ENCODE measurements at places on chromosomes 3 and 15. TPM values are rescaled to one million over a fixed set of nuclear protein-coding genes. Genes with fewer than 3 reads are reported as not detected.

The DISP2 gene
- 1.1 TPM for total RNA-seq

The HESX1 gene
- not detected for total RNA-seq

The IQCH gene
- 1.0 TPM for total RNA-seq

The MAN2A2 gene
- total RNA-seq, result 17.5 TPM

The CLDN1 gene
- total RNA-seq, result 18.2 TPM

The CLDN11 gene
- 0.09 TPM for total RNA-seq

The SCN11A gene
- not detected for total RNA-seq

The CSPG4 gene
- 0.18 TPM for total RNA-seq

The AP3B2 gene
- 0.77 TPM for total RNA-seq

The CCR2 gene
- total RNA-seq, result not detected

The FBXL22 gene
- total RNA-seq, result 0.32 TPM

The OXNAD1 gene
- total RNA-seq, result 9.6 TPM

The PIGZ gene
- 1.7 TPM for total RNA-seq

The CEMIP gene
- total RNA-seq, result 1.1 TPM

The ATP13A5 gene
- total RNA-seq, result not detected

The IFRD2 gene
- total RNA-seq, result 89.2 TPM

The CCNB2 gene
- 93.0 TPM for total RNA-seq

The ATP6V1A gene
- 24.1 TPM for total RNA-seq

The ADGRG7 gene
- total RNA-seq, result not detected

The GOLGA6B gene
- not detected for total RNA-seq

The GABRR3 gene
- not detected for total RNA-seq

The ESYT3 gene
- 0.79 TPM for total RNA-seq

The PLAAT1 gene
- total RNA-seq, result 0.09 TPM

The PDCD10 gene
- 56.6 TPM for total RNA-seq

The SLC6A1 gene
- total RNA-seq, result 0.07 TPM

The CASR gene
- not detected for total RNA-seq

The SOX2 gene
- total RNA-seq, result 0.50 TPM

The CX3CR1 gene
- total RNA-seq, result 0.04 TPM

The OR5H6 gene
- not detected for total RNA-seq

The CLSTN2 gene
- 0.05 TPM for total RNA-seq

The XIRP1 gene
- 0.25 TPM for total RNA-seq

The SCG3 gene
- total RNA-seq, result not detected

The ADAMTSL3 gene
- total RNA-seq, result 0.56 TPM

The SLC51B gene
- 16.8 TPM for total RNA-seq

The ISLR2 gene
- total RNA-seq, result 0.06 TPM

The B3GALNT1 gene
- 0.18 TPM for total RNA-seq

The ZNF80 gene
- total RNA-seq, result 0.04 TPM

The UROC1 gene
- not detected for total RNA-seq

Data from A549 treated with dexamethasone at 1 μM for 4 hours (cell line).